CD4-positive, alpha-beta T cell treated with Interleukin-10 for 1 hour (primary cell): ENCODE measurements at places on chromosomes 6 and 20.

- DNase-seq = no peak
Measured at GRCh38 chr6:10736731-10737130, 10.9 kb upstream of the TMEM14B start.

DNA sequence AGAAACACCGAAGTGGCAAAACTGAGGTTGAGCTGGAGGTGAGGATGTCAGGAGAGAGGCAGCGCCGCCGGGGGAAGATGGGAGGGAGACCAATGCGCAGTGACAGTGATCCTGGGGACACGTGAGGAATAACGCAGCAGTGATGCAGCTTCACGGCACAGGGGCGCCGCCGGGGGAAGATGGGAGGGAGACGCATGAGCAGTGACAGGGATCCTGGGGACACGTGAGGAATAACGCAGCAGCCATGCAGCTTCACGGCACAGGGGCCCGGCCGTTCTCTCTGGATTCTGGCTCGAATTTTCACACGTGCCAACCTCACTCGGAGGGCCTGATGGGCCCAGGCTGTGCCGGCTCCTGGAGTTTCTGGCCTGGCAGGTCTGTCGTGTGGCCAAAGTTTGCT is 94.7 kb downstream of the SMOC2 start:
- no peak for DNase-seq

GRCh38 chr6:712805-713204 is 19.9 kb upstream of the EXOC2 start:
- DNase-seq = no peak

GRCh38 chr6:20447581-20448132 is 46.0 kb downstream of the E2F3 start:
- no peak for DNase-seq

DNA sequence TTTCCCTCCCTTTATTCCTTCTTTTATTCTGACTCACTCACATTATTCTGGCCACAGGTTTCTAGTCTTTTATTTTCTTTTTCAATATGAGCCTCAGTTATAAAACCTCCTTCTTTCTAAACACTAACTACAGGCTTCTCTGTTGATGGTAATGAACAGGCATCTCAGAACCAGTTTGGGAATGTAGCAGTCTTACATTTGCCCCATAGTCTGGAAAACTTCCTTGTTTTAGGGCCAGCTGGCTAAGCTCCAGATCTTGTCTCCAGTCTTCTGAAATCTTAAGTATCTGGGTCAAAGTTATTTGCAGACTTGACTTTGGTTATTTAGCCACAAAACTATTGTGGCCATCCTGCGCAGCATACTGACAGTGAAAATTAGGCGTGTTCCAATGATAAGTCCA is 97.0 kb upstream of the MAN1A1 start:
- no peak for DNase-seq

DNA sequence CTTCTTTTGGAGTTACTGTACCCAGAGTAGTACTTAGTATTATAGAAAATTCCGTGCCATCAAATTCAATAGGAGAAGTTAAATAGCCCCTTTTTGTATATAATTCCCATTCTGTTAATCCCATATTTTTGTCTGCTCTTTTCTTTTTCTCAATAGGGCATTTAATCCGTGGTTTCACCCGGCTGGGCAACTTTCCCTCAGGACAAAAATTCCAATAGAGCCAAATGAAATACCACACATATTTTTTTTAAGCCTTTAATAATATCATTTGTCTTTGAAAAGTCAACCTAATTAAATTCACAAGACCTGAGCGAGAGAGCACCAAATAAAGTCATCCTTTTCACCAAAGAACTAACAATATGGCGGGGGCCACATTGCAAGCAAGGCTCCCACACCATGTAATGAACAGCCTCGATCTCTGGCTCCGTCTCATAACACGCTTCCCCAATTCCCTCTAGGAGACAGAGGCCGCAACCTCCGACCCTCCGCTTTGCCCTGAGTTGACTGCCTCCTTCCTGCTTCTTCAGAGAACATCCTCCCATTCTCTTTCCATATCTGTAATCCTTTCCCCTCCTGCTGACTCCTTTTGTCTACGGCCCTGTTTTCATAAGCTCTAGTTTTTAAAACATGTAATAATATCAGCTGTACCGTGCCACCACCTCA is 13.6 kb downstream of the NHSL1 start:
- no peak for DNase-seq

DNA sequence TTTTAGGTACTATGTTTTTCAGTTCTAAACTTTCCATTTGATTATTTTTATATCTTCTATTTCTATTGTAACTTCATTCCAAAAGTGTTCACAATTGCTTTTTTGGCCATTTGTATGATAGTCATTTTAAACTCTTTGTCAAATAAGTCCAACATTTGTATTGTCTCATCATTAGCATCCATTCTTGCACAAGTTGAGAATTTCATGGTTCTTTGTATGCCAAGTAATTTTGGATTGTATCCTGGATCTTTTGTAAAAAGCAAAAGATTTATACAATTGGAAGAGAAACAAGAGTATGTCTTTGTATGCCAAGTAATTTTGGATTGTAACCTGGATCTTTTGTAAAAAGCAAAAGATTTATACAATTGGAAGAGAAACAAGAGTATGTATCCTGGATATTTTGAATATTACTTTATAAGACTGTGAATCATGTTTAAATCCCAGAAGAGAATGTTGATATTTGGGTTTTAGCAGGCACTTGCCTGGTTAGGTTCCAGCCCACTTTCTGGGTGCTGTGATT is 36.9 kb upstream of the NT5E start:
- no peak for DNase-seq

GRCh38 chr6:142359271-142359960 is 57.6 kb downstream of the ADGRG6 start:
- no peak for DNase-seq

DNA sequence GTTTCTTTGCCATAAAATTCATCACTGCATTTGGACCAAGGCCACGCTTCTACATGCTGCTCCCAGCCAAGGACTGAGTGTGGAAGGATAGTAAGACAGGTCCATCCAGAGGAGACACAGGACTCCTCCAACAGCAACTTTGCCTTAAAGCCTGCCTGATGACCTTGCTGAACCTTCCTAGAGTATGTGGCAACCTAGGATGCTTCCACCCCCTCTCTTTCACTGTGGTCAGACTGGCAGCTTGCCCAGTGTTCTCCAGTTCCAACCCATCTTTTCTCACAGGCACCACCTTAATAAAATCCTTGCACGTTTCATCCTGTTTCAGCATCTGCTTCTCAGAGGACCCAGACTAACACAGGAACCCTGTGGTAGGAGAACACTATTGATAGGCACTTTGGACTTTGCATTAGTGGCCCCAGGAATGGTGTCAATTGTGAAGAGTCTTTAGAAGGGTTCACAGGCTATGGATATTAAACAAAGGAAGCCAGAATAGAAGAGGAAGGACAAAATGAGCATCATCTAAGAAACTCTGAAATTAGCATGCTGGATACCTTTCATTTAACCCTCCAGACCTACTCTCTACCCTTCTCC is 2.4 kb upstream of the PKHD1 start:
- no peak for DNase-seq

DNA sequence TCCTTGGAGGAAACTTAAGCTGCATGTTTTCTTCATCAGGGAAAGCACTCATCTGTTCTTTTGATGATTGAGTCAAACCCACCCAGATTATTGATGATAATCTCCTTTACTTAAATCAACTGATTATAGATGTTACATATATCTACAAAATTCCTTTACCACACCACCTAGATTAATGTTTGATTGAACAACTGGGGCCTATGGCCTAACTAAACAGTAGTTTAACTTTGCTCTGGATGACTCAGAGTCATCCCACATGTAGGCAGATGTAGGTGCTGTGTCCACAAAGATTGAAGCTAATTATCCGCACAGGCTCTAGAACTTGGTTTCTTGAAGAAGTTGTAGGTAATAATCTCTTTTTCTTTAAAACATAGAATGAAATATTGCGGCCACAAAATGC is 42.2 kb downstream of the PKIB start:
- DNase-seq = no peak

DNA sequence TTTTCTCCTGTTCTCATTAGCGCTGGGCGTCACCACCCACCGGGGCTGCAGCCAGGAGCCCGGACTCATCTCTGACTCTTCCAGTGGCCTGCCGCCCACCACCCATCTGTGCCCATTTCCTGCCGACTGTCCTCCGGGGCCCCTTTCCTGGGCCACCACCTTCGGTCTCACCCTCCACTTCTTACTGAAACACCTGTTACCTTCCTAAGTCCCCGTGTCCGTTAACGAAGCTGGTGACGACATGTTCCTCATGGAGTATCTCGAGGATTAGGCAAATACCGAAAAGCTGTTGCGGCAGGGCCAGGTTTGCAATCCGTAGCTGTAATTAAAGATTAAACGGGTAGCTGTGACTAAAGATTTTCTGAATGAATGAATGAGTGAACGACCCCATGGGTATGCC is 80.2 kb downstream of the SRC start:
- no peak for DNase-seq

- no peak for DNase-seq
Measured at GRCh38 chr20:52420805-52421204, 229.2 kb upstream of the ZFP64 start.

- DNase-seq = no peak
Measured at GRCh38 chr6:152089992-152090391, 282.5 kb downstream of the ESR1 start.

GRCh38 chr6:140434761-140435160 is 1060.3 kb upstream of the CITED2 start:
- DNase-seq = no peak

GRCh38 chr6:131063764-131064272 is 773 bp upstream of the EPB41L2 start:
- peak; percentile 26 for DNase-seq

GRCh38 chr6:111201764-111202163 is 114.5 kb downstream of the SLC16A10 start:
- no peak for DNase-seq

GRCh38 chr6:52839124-52840055 is 1.2 kb downstream of the GSTA5 start:
- peak; percentile 55 for DNase-seq

DNA sequence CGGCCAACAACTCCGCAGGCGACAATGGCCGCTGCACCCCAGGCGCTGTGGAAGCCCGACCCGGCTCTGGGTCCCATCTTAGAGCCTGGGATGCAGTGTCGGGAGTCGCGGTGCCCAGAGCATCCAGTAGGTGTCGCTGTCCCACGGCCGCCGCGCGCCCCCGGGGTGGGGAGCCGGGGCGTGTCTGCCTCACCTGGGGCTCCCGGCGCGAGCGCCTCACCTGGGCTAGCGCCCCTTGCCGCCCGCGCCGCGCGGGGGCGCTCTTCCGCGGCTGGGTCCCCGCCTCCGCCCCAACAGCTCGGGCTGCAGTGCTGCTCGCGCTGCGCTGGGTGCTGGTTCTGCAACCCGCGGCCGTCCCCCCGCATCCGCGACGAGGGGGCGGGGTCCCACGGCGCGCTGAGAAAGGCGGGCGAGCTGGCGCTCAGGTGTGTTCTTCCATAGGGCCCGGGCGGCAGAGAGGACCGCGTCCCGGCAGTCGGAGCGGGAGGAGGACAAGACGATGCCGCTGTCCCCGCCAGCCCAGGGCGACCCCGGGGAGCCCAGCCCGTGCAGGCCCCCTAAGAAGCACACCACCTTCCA is at the start of gene CRYBG1:
TSS of gene CRYBG1 (plus strand) at position 308 of the 579 bp plus-strand sequence. CDS start at position 500, 192 bp downstream.
- peak; percentile 79 for DNase-seq

DNA sequence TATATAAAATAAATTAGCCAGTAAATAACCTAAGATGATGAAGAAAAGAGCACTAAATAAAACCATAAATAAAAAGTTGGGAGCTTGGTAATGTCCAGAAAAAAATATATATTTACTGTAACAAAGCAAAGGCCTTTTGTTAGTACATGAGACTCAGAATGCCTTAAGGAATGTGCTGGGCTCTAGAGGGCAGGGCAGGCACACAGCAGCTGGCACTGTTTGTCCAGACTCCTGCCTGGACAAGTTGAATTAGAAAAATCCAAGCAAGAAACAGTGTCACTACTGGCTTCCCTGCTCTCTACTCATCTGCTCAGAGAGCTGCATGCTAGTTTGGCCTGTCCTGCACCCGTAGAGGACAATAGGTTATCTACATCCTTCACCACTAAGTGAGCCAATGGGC is 8.8 kb downstream of the DEFB129 start:
- no peak for DNase-seq

DNA sequence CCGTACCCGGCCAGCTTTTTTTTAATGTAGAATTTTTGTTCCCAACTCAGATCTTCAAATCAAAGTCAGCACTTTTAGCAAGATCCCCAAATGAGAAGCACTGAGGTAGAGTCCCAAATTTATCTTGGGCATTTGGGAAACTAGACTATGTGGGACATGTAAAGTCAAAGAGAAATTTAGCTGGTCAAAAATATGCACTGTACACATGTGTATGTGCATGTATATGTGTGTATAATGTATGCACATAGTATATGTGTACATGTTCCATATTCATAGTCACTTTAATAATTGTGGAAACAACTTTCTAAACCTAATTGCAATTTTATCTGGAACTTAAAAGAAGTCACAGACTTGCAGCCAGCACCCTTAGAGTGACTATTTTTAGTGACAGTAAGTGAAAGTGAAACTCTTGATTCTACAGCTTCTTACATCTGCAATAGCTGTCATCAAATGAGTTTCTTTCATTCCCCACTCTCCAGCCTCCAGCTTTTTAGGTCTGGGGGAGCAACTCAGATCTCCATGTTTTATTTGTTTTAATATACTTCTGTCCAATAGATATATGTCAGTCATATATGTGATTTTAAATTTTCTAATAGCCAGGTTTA is 53.6 kb downstream of the CDC40 start:
- peak; percentile 24 for DNase-seq

DNA sequence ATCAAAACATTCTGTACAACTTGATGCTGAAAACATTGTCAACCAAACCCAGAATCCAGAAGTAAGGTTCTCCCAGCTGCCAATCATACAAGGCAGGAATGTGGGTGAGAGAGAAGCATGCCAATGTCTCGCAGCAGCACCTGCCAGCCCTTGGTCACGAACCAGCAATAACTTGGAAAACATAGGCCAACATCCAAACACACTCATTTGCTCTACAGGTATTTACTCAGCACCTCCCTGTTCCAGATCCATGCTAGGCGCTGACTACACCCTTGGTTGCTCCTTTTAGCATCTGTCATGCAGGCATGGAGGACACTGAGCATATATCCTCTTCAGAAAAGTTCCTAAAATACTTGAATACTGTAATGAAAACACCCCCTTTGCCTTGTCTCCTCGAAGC is 63.6 kb downstream of the FAXC start:
- DNase-seq = no peak

DNA sequence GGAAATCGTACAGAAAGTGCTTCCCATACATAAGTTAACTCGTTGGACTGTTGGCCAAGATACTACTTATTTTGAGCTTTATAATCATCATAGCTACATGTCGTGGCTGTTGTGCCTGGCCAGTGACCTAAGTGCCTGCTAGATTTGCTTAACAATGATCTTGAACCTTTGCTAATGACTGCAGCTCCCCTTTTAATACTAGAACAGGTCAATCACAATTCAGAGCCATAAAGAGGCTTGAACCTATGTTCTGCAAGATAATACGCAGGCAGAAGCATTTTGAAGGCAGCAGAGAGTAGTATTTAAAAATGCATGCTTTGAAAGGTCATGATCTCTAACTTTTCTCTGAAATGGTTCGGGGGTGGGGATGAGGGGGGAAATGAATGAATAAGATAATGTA is 2.5 kb downstream of the MRS2 start:
- DNase-seq = no peak
